Stimulated activated CD8-positive, alpha-beta memory T cell treated with anti-CD3 and anti-CD28 coated beads, Interleukin-4, amount 100 ng/mL, for 48 hours (primary cell): ENCODE measurements at places on chromosomes 5 and 9.
A peak's percentile ranks its signal among the peaks of the same experiment; 100 is the strongest.

DNA sequence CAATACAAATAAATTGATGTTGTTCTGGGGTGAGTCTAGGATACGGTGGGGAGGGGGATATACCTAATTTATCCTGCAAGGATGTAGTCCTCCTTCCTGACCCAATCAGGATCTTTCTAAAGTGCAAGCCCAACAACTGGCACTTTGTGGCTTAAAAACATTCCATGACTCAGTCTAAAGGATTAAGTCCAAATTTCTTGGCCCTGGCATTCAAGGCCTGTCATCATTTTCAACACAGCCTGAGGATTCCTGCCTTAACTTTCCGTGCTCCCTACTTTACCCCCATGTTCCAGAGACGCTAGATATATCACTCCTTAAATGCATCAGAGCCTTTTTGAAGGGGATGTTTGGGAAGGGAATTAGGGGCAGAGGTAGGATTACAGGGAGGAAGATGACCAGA is 1.0 kb downstream of the FAM221B start:
- DNase-seq: no peak

DNA sequence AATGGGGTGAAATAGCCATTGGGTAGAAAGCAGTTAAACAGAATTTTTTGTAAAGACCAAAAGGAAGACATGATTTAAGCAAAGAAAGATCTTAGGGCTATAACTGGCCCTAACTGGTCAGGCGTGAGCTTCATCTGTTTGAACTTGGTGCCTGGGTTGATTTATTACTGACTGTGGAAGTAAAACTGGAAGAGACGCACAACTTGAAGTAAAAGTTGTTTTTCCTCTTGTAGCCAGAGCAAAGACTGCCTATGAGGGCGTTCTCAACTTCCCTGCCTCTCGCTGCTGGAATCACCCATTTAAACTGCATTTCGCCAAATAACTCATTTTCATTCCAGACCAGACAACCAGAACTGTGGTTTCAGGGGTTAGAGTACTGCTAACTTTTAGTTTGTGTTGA is 1.5 kb downstream of the THBS4 start:
- DNase-seq: no peak

DNA sequence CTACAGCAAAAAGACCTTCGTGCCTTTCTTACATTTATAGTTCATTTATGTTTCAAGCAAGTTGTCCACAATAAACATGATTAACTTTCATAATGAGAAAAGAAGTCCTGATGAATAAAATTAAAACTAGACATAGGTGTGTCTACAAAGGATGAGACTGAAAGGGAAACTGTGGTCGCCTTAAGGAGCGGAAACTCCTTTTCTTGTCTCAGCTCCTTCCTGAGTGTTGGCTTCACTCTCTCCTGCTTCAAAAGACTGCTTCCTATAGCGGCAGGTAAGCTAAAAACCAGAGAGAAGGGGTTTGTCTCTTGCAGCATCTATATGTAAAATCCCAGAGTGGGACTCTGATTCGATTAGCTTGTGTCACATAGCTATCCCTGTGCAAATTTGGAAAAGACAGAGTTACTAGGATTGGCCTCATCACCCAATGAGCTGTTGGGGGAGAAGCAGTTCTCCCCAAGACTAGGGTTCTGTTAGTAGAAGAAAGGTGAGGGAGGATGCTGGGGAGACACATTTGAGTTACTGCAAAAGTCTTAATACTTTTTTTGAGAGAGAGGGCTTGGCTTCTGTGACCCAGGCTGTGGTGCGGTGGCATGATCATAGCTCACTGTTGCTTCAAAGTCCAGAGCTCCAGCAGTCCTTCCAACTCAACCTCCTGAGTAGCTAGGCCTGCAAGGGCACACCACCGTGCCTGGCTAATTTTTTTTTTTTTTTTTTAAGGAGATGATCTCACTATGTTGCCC is 16.8 kb upstream of the CTSL start:
- DNase-seq: no peak

- no peak for DNase-seq
These were observed at the start of gene OR13J1 for GRCh38 chr9:35870351-35870923. OR13J1 (minus strand) TSS chr9:35870401; CDS start chr9:35870401, 0 bp downstream.

GRCh38 chr9:83208065-83208850 is 145.3 kb upstream of the RASEF start:
- no peak for DNase-seq

- no peak for DNase-seq
These were observed 126.1 kb upstream of the PITX1 start for GRCh38 chr5:135160036-135160675.

GRCh38 chr5:99104538-99105132 is 175.8 kb upstream of the CHD1 start:
- DNase-seq: no peak

GRCh38 chr5:50799596-50799995 is 133.2 kb downstream of the PARP8 start:
- no peak for DNase-seq

GRCh38 chr9:123008909-123009308 is 24.6 kb upstream of the GPR21 start:
- no peak for DNase-seq

GRCh38 chr5:179608131-179608581 is 15.3 kb downstream of the HNRNPH1 start:
- peak; percentile 47 for DNase-seq

- no peak for DNase-seq
These were observed 98.6 kb downstream of the OSTF1 start for GRCh38 chr9:75186767-75187380.

DNA sequence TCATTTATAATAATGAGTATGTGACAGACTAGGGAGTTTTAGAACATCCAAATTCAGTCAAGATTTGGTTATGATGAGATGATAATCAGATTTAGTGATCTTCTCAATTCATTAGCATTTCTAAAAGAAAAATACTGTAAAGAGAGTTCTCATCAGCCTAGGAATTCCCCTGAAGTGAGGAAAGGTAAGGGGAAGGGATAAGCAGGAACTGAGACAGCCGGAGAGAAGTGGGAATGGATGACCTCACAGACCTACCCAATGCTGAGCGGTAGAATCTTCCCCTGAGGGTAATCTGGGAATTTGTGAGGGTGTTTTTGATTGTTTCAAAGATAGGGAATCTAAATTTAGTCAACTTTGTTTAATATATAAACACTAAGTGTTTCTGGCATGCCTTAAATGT is 16.7 kb upstream of the GPBP1 start:
- no peak for DNase-seq

- DNase-seq: no peak
These were observed 164.0 kb upstream of the CCDC152 start for GRCh38 chr5:42592401-42593140.

DNA sequence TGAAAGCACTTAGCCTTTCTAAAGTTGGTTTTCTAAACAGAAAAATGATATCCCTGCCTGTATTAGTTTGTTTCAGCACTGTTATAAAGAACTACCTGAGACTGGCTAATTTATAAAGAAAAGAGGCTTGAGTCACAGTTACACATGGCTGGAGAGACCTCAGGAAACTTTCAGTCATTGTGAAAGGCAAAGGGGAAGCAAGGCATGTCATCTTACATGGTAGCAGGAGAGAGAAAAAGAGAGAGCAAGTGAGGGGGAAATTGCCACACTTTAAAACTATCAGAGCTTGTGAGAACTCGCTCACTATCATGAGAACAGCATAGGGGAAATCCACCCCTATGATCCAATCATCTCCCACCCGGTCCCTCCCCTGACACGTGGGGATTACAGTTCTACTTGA is 64.9 kb downstream of the FAM170A start:
- no peak for DNase-seq

DNA sequence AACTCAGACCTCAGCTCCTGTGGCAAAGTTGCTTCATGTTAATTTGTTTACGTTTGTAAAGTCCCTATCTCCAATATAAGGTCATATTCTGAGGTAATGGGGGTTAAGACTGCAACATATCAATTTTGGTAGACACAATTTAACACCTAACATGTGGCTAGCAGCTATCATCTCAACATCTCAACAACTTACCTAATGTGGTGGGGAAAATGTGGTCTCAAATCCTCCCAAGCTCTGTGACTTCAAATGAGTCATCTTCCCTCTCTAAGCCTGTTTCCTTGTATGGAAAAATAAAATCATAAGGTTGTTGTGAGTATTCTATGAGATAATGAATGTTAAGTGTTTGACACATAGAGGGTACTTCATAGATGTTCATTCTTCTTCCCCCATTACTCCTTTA is 443.3 kb downstream of the CDK5RAP2 start:
- no peak for DNase-seq

GRCh38 chr5:169305366-169305765 is 4.4 kb upstream of the SLIT3 start:
- DNase-seq: no peak

- peak; percentile 27 for DNase-seq
These were observed 33.0 kb upstream of the WHRN start for GRCh38 chr9:114538241-114538640.

DNA sequence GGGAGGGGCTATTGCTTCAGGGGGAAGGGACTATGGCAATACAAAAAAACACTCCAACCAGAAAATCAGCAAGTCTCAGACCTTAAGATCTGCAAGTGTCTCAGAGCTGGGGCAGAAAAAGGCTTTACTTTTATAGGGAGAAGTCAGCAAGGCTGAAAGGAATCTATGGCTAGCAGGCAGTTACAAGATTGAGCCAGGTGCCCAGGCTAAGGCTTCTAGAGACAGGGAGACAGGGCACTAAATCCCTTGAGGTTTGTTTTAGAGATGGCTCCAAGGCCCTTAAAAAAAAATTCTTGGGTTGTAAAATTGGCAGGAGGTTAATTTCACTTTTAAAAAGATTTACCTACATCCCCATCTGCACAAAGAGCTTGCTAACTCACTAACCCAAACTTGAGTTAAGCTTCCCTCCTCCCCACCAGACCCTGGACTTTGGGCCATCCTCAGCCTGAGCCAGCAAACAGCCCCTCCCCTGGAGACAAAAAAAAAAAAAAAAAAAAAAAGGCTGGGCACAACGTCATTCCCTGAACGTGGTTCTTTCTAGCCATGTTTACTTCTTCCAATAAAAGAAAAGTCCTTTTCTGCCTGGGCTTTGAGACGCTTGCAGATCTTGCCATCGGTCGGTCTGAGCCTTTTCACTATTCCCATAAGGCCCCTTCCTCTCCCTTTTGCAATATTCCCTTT is 17.9 kb downstream of the NIPAL4 start:
- DNase-seq: no peak

GRCh38 chr5:174849426-174849825 is 125.0 kb downstream of the MSX2 start:
- DNase-seq: no peak

GRCh38 chr9:2083479-2083878 is 68.3 kb downstream of the SMARCA2 start:
- no peak for DNase-seq

DNA sequence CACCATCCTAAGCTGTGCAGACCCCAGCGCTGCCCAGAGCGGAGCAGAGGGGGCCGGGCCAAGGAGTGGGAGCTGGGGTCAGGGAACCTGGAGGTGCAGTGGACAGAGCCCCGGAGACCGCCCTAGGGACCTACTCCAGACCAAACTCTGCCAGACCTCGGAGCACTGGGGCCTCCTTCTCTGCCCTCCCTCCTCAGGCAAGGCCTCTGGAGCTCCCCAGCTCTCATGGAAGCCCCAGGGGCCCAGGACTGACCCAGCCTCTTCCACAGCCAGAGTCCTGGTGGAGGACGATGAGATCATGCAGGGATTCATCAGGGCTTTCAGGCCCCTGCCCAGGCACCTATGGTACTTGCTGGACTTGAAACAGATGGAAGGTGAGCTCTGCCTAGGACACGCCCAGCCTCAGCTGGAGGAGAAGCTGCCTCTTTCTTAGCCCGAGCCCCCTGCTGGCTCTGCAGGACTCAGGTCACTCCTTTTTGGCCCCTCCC is 3.6 kb downstream of the PAEP start:
- DNase-seq: no peak

GRCh38 chr5:83787631-83788030 is 67.0 kb upstream of the HAPLN1 start:
- DNase-seq: no peak

GRCh38 chr5:2166306-2166978 is 283.7 kb upstream of the IRX4 start:
- DNase-seq: no peak

- DNase-seq: no peak
These were observed 377.4 kb downstream of the PDE4D start for GRCh38 chr5:59516161-59516560.

- DNase-seq: no peak
These were observed 20.4 kb downstream of the ROPN1L start for GRCh38 chr5:10461904-10462555.

DNA sequence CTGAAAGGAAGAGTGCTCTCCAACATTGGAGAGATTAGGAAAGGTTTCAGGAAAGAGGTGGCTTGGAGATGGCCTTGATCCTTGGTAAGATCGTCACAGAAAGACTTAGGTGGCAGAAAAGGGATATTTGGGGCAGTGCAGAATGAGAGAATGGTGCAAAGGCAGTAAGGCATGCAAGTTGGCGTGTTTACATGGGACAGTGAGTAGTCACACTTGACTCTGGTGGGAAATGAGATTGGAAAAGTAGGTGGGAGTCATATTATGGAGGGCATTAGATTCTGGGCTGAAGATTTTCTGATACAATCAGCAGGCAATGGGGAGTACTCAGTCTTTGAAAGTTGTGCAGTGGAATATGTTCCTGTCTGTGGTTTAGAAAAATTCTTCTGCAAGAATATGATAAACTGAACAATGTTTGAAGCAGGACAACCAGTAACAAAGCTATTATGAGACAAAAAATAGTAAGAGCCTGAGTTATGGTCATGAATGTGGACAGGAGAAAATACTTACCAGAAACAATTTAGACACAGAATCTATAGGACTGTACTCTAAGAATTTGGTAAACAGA is 76.2 kb upstream of the ANKRD55 start:
- no peak for DNase-seq

- DNase-seq: no peak
These were observed 6.4 kb downstream of the ENTREP1 start for GRCh38 chr9:69331444-69331843.

DNA sequence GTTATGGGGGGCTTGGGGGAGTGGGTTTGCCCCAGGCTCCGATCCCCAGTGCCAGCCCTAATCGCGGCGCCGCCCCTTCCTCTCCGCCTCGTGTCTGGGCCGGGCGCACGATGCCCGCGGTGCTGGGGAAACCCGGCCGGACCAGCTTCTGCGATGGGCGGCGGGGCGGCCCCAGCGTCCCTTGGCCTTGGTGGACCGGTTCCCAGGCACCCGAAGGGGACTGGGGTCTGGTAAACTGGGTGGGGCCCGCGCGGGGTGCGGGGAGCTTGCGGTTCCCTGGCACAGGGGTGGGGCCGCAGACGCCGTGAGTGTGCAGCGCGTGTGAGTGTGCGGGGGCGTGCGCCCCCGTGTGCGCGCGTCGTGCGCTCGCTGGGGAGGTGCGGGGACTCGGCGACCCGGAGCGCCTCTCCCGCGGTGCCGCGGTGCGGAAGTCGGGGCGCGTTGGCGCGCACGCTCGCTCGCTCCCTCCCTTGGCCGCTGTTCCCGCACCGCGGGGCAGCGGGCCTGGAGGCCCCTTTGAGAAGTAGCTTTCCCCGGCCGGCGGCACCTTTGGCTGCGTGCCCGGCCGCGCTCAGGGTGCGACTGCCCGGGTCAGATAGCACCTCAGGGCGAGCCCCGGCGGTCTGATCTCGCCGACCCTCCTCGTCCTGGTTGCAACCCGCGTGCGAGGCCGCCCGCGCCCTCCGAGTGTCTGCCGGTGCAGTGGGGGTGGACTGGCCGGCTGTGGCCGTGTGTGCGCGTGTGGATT is 568 bp downstream of the MACIR start:
- DNase-seq: peak; percentile 67
